ENCODE measurements at places on chromosomes 13 and 19.

- DNase-seq: no peak
Observed at GRCh38 chr13:60164234-60164889, 634 bp upstream of the DIAPH3 start.

GRCh38 chr19:16254851-16255408 lies 57.2 kb downstream of the AP1M1 start:
- no peak for DNase-seq

DNA sequence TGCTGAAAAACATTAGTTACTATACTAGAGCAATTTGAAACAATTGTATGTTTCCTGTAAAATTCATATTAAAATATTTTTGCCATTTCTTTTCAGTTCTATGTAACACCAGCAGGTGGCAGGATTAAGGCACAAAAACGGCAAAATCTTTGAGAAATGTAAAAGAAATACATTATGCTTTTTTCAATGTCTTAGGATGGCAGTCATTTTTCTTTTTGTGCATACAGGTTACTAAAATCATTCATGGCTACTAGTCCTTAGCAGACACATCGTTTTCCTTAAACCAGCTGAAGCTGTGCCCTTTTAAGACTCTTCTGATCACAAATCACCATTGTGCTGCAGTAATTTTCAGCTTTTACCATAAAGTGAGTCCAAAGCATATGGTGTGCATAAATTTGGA lies 800.7 kb upstream of the SLITRK5 start:
- peak; percentile 57 for DNase-seq

DNA sequence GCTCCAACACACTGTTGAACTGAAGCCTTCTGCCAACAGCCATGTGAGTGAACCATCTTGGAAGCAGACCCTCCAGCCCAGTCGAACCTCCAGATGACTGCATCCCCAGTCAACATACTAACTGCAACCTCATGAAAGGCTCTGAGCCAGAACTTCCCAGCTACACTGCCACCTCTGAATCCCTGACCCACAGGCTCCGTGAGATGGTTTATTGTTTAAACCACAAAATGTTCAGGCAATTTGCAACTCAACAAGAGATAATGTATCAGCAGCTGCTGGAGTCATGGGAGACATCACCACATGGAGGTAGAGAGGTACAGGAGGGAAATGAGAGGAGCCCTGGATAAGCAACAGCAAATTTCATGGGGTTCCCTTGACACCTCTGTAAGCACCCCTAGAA lies 266.4 kb upstream of the NBEA start:
- DNase-seq: no peak

GRCh38 chr13:48457578-48458242 lies 44.8 kb upstream of the LPAR6 start:
- no peak for DNase-seq
